ENCODE measurements at places on chromosomes 2 and 18.

DNA sequence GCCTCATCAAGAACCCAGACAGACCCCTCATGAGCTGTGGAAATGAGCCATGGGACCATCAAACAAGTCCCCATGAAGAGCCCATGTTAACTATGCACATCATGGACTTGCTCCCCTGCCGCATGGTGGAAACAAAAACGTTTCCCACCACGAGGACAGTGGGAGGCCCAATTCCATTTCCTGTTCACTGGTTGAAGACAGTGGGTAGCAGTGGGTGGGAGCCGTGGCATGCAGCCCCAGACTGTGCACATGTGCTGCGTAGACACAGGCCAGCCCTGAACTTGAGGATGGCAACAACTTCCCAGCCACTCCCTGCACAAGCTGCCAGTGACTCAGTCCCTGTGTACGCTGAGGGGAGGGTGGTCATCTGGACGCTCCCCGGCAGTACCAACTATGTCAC is 108.4 kb upstream of the LMAN1 start:
- DNase-seq: no peak

DNA sequence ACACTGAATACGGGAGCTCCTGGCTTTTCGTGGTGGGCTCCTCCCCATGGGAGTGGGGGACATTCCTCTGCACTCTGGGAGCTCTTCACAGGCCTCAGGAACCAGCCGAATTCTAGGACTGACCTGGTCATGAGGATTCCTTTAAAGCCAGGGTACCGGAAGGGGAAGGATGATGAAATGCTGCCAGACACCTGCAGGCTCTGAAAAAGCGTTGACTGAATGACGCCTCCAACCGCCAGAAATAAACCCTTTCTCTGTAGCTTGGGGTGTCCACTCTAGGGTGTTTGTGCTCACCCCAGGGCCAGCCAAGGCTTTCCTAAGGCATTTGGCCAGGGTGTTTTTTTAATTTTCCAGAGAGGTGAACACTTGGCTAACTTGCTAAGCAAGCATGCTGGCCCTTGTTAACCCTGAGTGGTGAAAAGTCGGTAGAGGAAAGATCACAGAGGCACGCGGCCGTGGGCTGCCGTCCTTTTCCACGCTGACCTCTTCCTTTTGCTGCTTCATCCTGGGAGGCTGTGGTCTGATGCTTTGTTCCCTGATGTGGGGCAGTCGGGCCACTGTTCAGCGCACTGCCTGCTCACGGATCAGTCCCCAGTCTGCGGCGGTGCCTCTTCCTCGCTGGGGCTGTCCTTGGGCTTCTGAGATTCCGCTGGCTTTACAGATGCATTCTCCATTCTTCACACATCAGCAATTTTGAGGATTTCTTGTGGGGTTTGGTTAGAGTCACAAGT is 32.0 kb downstream of the IMPA2 start:
- no peak for DNase-seq

- DNase-seq: no peak
Observed at GRCh38 chr2:6072768-6073167, 380.6 kb downstream of the SOX11 start.

DNA sequence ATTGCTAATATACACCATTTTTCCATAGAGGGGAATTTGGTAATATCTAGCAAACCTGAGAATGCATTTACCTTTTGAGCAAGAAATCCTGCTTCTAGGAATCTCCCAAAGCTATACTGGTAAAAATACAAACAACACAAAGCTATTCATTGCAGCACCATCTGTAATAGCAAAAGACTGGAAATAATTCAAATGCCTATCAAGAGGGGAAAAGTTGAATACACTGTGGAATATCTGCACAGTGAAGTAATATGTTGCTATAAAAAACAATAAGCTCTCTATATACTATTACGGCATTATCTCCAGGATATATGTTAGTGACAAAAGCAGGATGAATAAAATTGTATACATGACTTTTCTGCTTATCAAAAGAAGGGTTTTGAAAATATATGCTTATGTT is 112.3 kb upstream of the CHAC2 start:
- no peak for DNase-seq

GRCh38 chr2:204695506-204695905 is 150.2 kb downstream of the PARD3B start:
- no peak for DNase-seq

DNA sequence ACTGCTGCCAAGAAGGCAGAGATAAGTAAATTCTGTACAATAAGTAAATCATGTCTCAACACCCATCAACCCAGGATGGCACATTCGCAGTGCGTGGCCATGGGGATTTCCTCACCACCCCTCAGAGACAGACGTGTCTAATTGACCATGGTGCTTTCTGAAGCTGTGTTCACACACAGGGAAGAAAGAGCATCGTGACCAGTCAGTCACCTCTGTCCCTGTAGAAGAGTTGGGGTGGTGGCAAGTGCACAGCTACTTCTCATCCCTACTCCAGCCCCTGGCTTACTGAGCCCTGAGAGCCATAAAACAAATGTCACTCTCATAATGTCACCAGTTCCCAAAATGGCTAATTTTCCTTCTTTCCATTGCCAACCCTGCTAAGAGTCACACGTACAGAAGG is 31.3 kb upstream of the MLPH start:
- DNase-seq: no peak

- no peak for DNase-seq
Observed at GRCh38 chr2:189116979-189117378, 62.6 kb downstream of the COL5A2 start.

DNA sequence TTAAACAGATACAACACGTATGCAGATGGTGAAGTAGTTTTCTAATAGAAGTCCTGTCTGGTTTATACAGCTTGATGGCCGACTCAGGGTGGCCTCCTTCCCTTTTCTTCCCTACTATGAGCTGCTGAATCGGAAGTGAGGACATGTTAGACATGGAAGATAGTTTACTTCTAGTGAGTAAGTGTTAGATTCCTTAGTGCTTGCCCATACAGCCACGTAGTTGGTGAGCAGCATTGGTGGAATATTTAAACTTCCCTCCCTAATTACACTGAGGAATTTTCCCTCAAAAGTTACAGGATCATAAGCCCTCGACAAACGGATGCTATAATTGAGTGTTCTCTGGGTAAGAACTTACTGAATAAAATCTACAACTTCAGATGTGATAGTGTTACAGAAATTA is 52.1 kb downstream of the RHBDD1 start:
- no peak for DNase-seq

GRCh38 chr2:112691881-112692281 is 28.9 kb upstream of the NT5DC4 start:
- no peak for DNase-seq

DNA sequence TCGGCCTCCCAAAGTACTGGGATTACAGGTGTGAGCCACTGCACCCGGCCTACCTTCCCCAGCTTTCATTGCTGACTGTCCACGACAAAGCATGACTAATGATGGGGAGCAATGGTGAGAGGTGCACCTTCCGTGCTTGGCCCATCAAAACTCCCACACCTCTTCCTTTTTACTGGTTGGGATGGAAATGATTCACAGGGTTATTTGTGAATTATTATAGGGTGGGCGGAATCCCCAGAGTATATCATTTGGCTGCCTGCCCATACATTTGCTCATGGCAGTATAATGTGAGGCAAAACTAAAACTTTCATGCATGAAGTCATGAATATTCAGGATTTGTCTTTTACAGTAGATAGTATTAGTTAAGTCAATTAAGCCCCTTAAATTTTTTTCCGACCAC is 334.2 kb upstream of the NETO1 start:
- DNase-seq: no peak
